ENCODE measurements at places on chromosomes 5 and 9.

DNA sequence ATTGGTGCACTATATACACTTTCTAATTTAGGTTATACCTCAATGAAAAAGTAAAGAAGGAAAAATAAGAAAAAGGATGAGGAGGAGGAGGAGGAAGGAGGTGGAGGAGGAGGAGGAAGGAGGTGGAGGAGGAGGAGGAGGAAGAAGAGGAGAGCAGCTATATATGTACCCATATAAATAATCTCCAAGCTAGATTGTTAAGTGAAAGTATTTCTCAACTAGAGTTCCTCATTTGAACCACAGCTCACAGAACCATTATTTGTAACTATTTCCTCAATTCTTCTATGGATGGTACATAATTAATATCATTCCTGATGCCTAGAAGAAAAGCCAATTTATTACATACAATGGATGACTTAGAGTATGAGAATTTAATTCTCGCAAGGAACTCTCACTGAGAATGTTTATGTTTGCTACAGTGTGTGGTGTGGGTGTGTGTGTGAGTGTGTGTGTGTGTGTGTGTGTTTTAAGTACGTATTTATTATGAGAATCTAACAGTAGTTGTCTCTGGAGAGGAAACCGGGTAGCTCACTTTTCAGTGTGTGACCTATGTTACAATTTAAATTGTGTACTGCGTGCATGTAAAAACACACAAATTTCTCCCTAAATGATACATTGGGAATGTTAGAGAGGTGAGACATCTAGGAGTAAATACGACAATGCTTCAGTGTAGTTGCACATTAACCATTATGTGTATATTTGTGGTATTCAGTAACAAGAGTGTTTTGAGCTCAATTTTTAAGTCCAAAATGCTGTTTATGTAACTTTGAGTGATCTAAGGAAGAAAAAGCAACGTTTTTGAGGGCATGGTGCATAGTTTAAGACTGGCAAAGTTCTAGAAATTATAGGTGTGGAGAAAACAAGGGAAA is 20.2 kb upstream of the NREP start:
- no peak for DNase-seq

DNA sequence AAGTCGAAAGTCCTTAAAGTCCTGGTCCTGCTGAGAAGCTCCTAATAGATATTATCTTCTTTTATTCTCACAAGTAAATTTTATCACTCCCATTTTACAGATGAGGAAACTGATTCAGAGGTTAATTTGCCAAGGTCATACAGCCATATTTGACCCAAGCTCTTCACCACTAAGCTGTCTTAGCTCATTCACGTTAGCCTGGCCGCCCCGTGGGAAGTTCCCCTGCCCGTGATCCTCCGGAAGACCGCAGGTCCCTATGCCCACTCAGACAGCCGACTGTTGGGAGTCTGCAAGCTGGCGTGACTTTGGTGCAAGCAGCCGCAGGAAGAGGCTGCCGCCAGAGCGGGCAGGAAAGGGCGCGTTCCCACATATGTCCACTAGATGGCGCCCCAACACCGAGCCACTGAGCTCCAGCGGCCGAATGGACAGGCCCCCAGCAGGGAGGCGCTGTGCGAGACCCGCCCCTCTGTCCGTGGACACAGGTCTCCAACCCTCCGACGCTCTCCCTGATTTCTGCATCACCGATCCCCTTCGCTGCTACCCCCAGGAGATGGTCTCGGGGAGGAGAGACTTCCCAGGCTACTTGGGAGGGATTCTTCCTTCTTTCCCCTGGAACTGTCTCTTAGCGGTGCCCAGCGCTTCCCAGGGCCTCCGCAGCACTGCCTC is 10.0 kb upstream of the ARAP3 start:
- peak; percentile 77 for DNase-seq

GRCh38 chr5:43309122-43309521 is 4.1 kb downstream of the HMGCS1 start:
- no peak for DNase-seq

- no peak for DNase-seq
These were observed 195.7 kb upstream of the TUT7 start for GRCh38 chr9:86549920-86550319.

GRCh38 chr9:12633016-12633765 is 60.0 kb upstream of the TYRP1 start:
- no peak for DNase-seq

GRCh38 chr5:36492984-36493654 is 113.3 kb upstream of the SLC1A3 start:
- no peak for DNase-seq

DNA sequence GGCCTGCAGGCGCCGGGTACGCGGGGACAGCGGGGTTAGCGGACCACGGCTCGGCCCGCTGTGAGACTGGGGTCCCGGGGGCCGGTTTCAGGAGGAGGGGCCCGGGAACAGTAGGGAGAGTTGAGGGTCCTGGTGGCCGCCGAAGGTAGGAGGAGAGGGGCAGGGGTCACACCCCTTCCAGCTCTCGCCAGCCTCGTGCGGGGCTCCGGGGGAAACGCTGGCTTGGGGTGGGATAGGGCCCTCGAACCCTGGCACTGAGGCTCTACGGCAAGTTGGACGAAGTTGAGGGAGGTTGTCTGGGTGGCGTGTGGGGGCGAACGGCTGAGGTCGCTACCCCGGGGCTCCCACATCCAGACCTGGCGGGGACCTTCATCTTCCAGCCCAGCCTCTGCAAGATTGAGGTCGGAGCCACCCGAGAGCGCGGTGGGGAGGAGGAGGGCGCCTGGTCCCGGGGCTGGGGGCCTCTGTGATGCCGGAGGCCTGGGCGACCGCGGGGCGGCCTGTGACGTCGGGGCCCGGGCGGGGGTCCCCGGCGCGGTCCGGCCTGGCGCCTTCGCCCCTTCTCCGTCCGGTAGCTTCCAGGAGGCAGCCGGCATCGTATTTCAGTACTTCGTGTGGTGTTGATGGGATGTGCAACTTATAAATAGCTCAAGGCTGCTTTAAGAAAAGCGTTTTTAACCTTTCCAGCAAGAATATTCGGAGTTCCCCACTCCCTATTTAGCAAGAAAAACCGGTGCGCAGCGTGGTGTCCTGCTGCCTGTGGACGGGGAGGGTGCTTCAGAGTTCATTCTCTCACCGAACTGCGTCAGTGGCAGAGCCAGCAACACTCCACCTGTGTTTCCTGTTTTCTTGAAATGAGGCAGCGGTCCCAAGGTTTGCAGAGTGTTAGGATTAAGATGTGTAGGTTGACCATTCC is 902 bp downstream of the HABP4 start:
- no peak for DNase-seq

GRCh38 chr5:61765471-61765870 is 433.4 kb downstream of the ZSWIM6 start:
- DNase-seq = no peak

GRCh38 chr5:172919525-172920446 is 39.4 kb upstream of the RPL26L1 start:
- no peak for DNase-seq

DNA sequence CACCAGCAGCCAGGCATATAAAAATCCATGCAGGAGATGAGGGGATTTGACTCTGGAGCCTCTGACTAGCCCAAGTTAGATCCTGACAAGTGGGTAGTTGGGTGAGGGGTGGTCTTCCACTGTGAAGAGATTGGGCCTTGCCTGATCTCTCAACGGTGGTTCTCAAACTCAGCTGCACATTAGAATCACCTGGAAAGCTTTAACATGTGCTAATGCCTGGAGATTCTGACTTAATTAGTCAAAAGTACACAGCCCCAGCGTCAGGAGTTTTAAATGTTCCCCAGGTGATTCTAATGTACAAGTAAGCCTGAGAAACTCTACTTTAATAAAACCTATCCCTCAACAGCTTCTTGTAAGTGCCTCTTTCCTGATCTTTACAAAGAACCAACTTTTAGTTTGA is 57.5 kb downstream of the GCNT4 start:
- DNase-seq = no peak

DNA sequence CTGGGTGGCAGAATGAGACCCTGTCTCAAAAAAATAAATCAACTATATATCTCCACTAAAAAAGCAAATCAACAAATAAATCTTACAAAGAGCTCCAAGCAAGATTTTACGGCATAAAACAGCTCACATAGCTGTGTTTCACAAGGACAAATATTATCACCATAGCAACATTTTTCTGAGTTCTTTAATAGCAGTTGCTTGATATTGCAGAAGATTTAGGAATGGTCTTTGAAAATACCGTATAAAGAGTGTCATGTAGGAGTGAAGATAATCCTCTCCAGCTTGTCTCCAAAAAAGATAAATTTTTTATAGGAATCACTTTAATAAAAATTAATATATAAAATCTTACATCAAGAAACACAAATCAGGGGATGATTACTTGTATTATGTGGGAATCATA is 36.6 kb upstream of the MYOT start:
- DNase-seq = no peak
